Right ventricle myocardium inferior (tissue), 1 donor: ENCODE measurements at places on chromosomes 1 and 21. TPM values are rescaled to one million over a fixed set of nuclear protein-coding genes. Genes with fewer than 3 reads are reported as not detected.

DNA sequence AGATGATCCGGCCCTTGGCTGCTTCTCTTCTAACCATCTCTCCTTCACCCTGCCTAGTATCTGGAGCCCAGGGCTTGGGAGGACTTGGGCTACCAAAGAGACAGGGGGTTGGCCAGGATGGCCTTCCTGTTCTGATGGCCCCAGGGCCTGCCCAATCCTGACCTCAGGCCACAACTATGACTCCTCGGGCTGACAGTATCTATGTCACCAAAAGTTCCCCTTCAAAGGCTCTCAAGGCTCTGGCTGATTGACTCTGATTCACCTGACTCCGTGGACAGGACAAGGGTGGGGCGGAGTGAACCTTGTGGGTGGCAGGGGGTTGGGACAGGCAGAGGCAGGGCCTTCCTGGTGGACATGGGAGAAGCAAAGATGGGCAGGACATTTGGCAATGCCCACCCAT, 12.7 kb downstream of the MEF2D start:
- DNase-seq, result no peak

- no peak for DNase-seq
These were observed 291.1 kb downstream of the PTPRU start for GRCh38 chr1:29527314-29528004.

- DNase-seq, result peak; percentile 93
These were observed 105.9 kb upstream of the HNRNPU start for GRCh38 chr1:244970236-244970743.

Gene TMEM82
- not detected for total RNA-seq

DNA sequence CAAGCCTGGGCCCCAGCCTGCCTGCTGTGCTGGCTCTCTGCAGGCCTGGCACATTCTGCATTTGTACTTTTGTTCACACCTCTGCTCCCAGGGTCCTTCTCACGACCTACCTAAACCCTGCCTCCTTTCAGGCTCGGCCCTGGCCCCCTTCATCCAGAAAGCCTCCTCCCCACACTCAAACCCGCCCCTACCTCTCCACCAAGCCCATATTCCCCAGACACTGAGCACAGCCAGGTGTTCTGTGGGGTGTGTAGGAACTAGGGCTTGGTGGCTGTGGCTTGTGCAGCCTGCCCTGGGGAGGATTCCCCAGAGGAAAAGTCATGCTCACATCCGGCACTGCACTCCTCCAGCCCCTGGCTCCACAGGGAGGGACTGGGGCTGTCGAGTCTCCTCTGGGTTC, 8.2 kb upstream of the MIXL1 start:
- DNase-seq, result no peak

Gene GNG4
- total RNA-seq, result not detected

GRCh38 chr1:25679171-25679570, 62.6 kb downstream of the MAN1C1 start:
- DNase-seq, result no peak
